Activated naive CD8-positive, alpha-beta T cell treated with anti-CD3 and anti-CD28 coated beads for 36 hours (primary cell): ENCODE measurements at places on chromosomes 5 and 9. TPM values are rescaled to one million over a fixed set of nuclear protein-coding genes. Genes with fewer than 3 reads are reported as not detected.
A peak's percentile ranks its signal among the peaks of the same experiment; 100 is the strongest.

The UQCRQ gene
- total RNA-seq: 654 TPM

The CCDC69 gene
- 27.5 TPM for total RNA-seq

The RAB3C gene
- total RNA-seq: not detected

The FBP2 gene
- not detected for total RNA-seq

- no peak overlapping the region for H3K4me3 ChIP-seq
- DNase-seq: no peak
- no peak overlapping the region for H3K27ac ChIP-seq
- no peaks in the 10 kb centered on the region for H3K4me1 ChIP-seq
These were observed 437.8 kb downstream of the ARHGEF28 start for GRCh38 chr5:74063821-74064220.

- no peaks in the 10 kb centered on the region for H3K4me1 ChIP-seq
- no peak overlapping the region for H3K4me3 ChIP-seq
- H3K36me3 ChIP-seq: no peaks in the 10 kb centered on the region
- DNase-seq: no peak
- no peak overlapping the region for H3K27ac ChIP-seq
These were observed 582.0 kb upstream of the TUSC1 start for GRCh38 chr9:26260238-26260637.

- H3K4me3 ChIP-seq: no peak overlapping the region
- no peaks in the 10 kb centered on the region for H3K4me1 ChIP-seq
- no peak for DNase-seq
- no peak overlapping the region for H3K27ac ChIP-seq
- no peaks in the 10 kb centered on the region for H3K36me3 ChIP-seq
These were observed 88.7 kb downstream of the GLIS3 start for GRCh38 chr9:4211032-4211725.

GRCh38 chr9:95316794-95317118 lies 753 bp downstream of the FANCC start:
- H3K4me3 ChIP-seq: peak overlapping the region; percentile 91
- DNase-seq: peak; percentile 68
- peaks cover 6% of the 10 kb centered on the region for H3K36me3 ChIP-seq
- peaks cover 28% of the 10 kb centered on the region for H3K4me1 ChIP-seq
- peaks cover 17% of the 10 kb centered on the region for H3K27me3 ChIP-seq

GRCh38 chr5:97377582-97377981 lies 194.5 kb upstream of the RIOK2 start:
- no peak overlapping the region for H3K27ac ChIP-seq
- DNase-seq: no peak
- H3K4me3 ChIP-seq: no peak overlapping the region
- H3K27me3 ChIP-seq: no peaks in the 10 kb centered on the region
- H3K4me1 ChIP-seq: no peaks in the 10 kb centered on the region

DNA sequence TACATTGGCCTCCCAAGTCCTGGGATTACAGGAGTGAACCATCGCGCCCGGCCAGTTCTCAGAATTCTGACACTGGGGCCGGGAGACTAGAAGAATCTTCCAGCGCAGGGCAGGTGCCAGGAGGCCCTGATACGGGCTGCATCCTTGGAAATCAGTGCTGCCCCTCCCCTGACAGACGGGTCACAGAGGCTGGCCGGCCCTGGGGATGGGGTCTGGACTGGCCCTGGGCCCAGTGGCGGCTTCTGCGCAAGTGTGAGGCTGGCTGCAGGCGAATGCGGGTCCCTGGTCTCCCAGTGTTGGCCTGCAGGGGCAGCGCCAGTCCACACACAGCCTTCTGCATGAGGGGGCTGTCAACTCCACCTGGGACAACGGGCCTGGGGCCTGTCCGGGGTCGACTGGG lies 831 bp upstream of the TBC1D9B start:
- peak overlapping the region; percentile 80 for H3K4me3 ChIP-seq
- peaks cover 5% of the 10 kb centered on the region for H3K36me3 ChIP-seq
- H3K27me3 ChIP-seq: no peaks in the 10 kb centered on the region
- H3K27ac ChIP-seq: peak overlapping the region; percentile 82

DNA sequence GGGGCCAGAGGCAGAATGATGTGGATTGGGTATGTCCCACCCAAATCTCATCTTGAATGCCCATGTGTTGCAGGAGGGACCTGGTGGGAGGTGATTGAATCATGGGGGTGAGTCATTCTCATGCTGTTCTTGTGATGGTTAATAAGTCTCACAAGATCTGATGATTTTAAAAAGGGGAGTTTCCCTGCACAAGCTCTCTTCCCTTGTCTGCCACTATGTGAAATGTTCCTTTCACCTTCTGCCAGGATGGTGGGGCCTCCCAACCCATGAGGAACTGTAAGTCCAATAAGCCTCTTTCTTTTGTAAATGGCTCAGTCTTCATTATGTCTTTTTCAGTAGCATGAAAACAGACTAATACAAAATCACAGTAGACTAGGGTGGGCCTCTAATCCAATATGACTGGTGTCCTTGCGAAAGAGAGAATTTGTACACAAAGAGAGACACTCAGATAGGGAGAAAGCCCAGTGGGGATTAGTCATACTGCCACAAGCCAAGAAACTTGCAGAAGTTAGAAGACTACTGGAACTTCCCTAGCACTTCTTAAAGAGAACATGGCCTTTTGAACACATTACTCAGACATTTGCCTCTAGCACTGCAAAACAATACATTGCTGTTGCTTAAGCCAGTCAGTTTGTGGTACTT lies 68.4 kb downstream of the ANXA1 start:
- peaks cover 56% of the 10 kb centered on the region for H3K27me3 ChIP-seq
- peak overlapping the region; percentile 93 for H3K27ac ChIP-seq
- H3K4me1 ChIP-seq: peaks cover 24% of the 10 kb centered on the region

DNA sequence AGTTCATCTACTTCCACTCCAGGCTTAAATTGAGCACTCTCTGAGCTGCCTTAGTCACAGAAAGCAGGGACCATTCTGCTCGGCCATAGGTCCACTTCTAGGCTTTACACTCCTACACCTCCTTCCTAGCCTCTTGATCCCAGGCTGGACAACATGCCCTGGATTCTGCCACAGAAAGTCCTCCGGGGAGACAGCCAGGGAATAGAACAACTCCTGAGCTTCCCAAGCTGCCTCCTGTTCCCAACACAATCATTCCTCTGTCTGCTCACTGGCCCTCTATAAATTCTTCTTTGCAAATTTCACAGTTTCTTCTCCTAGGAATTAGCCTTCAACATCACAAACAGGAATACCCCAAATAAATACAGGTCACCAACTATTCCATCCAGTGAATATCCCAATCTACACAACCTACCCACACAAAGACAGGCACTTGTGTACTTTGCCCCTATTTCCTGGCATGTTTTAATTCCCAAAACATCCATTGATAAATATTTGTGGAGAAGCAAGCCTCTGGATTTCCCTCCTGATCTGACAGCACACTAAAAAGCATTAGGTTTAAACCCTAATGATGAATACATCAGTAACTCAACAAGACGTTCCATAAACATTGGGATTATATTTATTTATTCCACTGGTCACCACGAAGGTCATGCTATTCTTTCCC lies 125.5 kb downstream of the ENC1 start:
- no peaks in the 10 kb centered on the region for H3K36me3 ChIP-seq
- H3K4me3 ChIP-seq: no peak overlapping the region
- no peaks in the 10 kb centered on the region for H3K27me3 ChIP-seq
- H3K4me1 ChIP-seq: no peaks in the 10 kb centered on the region
- DNase-seq: no peak

DNA sequence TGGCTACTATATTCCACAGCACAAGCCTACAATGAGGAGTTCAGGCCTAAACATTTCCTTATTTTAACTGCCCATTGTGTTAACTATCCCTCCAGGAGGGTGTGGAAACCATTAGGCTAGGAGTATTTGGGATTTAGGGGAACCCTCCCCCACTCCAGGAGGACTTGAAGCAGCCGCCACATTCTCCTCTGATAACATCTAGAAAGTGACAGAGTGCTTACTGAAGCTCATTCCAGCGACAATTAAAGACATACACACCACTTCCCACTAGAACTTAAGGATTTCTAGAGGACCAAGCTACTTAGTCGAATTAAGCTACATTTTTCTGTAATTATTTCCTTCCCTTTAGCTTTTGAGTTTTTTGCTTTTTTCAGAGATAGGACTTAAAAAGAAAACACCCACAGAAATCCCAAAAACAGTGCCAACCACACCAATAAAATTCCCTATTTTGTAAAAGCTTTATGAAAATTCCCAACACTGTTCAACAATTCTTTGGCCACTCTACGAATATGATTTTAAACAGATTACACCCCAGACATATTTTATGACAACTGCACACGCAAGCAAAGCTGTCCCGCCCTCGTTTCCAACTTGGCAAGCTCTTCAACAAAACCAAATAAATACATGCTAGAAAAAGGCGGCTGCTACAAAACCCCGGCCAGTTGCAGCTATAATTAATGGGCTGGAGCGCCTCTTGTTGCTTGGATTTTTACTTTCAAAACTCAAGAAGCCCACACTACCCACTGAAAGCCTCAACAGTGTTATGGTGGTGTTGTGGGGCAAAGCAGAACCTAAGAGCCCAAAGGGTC lies 4.5 kb downstream of the ROR2 start:
- DNase-seq: no peak
- H3K4me1 ChIP-seq: peaks cover 2% of the 10 kb centered on the region
- no peak overlapping the region for H3K4me3 ChIP-seq
- H3K36me3 ChIP-seq: no peaks in the 10 kb centered on the region
